Esophagus squamous epithelium (tissue), 5 donors: ENCODE measurements at places on chromosomes 6 and 20.

- no peak for DNase-seq
Observed at GRCh38 chr6:11810039-11810541, 31.5 kb upstream of the ADTRP start.

DNA sequence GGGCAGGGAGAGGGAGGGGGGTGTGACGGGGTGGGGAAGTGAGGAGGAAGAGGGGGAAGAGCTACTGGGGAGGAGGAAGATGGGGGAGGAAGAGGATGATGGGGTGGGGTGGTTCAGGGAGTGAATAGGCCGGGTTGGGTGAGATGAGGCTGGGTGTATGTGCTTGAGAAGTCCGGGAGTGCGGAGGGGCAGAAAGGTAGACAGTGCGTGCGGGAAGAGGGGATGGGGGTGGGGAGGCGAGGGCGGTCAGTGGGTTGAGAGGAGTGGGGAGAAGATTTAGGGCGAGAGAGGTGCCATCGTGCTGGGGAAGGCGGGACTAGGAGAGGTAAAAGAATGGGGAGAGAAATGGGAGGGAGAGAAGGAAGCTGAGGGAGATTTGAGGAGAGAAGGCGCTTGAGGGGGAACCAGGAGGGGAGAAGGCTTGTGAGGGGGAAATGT, 30.9 kb upstream of the NOTCH4 start:
- DNase-seq: no peak

GRCh38 chr6:92791403-92791802, 628.0 kb downstream of the EPHA7 start:
- DNase-seq: no peak

GRCh38 chr6:17454316-17455005, 61.1 kb downstream of the CAP2 start:
- no peak for DNase-seq

- DNase-seq: no peak
Observed at GRCh38 chr20:61166324-61166723, 85.7 kb upstream of the CDH4 start.

GRCh38 chr20:39268491-39268951, 306.4 kb downstream of the DHX35 start:
- no peak for DNase-seq

DNA sequence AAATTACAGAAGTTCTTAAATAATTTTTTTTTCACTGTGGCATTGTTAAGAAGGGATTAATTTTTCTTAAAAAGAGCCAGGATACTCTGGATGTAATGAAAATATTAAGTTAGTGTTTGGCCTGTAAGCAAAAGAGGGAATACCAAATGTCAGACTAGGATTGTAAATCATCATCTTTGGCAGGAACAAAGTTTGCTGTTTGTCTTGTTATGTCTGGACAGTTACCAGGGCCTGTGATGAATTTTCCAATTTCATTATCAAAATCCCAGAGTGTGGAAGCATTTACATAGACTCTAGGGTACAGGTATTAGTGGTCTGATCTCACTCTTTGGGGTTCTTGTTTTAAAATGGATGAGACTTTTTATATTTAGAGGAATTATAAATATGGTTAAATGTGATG, 26.1 kb downstream of the CEP57L1 start:
- DNase-seq: no peak

DNA sequence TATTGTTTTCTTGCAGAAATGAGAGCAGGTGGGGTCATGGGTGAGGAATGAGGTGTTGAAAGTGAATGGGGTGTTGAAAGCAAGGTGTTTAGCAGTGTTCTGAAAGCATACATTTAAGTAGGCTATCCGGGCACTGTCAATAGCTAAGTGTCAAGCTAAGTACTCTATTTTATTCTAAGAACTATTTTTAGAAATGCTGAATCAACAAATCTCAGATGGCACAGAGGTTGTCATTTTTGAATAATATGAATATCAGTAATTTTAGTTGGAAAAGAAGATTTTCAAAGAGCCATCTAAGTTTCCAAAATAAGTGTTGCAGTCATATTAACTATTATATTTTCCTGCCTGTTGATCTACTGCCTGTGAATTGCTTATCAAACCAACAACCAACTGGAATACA, 21.7 kb upstream of the SLC17A3 start:
- no peak for DNase-seq

DNA sequence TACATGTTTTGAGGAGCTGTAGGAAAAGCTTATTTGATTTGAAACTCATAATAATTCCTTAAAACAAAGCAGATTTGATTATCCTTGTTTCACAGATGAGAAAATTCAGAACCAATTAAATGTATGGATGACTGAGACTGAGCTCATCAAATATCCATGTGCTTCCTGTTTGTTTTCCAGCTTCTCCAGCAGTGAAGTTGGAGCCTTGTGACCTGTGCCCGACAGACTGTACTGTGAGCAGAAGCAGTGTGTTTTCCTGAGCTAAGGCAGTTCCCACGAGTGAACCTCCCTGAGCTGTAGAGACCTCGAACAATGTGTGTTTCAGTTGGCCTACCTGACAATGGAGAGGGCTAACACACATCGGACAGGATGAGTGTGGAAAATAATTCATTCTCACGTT, 599.5 kb upstream of the NRSN1 start:
- no peak for DNase-seq

- DNase-seq: no peak
Observed at GRCh38 chr6:168428052-168428826, 12.7 kb upstream of the SMOC2 start.
